Stimulated activated CD8-positive, alpha-beta memory T cell treated with anti-CD3 and anti-CD28 coated beads, Interleukin-4, amount 100 ng/mL, for 1 hour (primary cell): ENCODE measurements at places on chromosomes 12 and 14.

DNA sequence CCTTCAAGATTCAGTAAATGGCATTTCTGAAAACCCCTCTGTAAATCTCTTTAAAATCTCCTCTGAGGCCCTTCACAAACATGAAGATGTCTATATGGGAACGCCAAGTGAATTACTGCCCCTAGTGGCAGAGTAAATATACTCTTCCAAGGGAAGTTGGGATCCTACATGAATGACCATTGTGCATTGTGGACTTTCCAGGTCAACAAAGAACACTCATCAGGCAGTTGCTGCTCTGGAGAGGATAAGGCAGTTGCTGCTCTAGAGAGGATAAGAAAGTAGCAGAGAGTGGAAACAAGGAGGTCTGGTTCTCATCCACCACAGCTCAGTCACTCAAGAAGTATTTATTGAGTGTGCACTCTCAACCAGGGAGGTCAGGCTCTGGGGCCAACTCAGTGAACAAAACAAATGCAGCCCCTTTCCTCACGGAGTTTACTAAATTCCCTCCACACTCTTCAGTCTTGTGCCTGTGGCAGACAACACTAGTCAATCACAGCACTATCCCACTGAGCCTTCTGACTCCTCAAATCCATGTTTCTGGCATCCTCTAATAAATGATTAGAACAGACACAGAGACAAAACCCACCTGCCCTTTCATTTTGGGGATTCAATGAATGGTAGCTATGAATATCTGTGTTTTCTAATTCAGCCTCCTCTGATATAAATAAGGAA, 52.9 kb downstream of the SVOP start:
- no peak for DNase-seq

DNA sequence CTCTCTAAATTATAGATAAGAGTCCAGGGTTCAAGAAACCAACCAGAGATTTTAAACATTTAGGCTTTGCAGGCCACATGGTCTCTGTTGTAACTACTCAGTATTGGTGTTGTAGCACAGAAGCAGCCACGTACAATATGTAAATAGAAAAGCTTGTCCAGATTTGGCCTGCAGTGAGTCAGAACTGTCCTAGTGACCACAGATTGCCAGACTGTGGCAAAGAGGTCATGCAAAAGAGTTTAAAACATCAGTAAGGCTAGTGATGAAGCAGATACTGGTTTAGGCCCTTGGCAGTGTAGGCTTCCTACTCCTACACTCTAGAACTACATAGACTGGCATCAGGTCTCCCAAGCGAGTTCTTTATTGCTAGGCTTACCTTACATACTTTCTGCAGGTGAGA, 117.6 kb upstream of the GARIN6 start:
- DNase-seq = no peak

DNA sequence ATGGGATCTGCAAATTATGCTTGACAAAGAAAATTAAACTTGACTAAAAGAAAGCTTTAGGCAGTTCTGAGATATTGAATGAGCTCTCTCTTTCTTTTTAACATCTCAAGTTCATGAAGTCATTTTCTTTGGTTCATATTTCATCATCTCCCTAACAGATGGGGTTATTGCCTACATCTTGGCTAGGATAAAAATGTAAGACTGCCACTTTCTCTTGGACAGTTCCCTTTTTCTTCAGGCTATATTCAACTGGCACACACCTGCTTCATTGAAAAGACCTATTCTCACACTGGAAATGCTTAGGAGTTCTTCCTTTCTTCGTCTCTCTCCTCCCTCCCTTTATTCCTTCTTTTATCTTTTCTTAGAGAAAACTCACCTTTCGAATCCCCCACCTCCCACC, 355.9 kb upstream of the SEL1L start:
- no peak for DNase-seq

- no peak for DNase-seq
Measured at GRCh38 chr12:6044082-6044481, 80.4 kb downstream of the VWF start.

- DNase-seq = no peak
Measured at GRCh38 chr12:106954462-106955376, 988 bp upstream of the TMEM263 start.

GRCh38 chr14:100556936-100557505, 30.2 kb downstream of the BEGAIN start:
- no peak for DNase-seq

DNA sequence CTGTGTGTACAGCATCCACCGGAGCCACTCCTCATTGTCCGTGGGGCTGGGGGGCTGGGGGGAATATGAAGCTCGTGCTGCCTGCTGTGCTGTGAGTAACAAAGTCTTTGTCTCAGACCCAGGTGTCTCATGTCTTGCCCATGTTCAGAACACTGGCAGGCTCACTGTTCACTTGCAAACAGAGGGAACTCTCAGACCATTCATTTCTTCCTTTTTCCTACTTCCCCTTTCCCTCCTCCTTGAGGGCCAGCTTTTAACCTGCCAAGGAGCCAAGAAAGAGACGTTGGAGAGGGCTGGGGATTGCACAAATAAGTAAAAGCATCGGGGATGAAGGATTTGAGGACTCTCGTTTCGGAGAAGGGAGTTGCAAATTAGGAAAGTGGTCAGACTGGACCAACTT, 21.6 kb downstream of the GPR132 start:
- no peak for DNase-seq

GRCh38 chr12:49147384-49147783, 16.2 kb upstream of the TUBA1B start:
- no peak for DNase-seq

- DNase-seq = no peak
Measured at GRCh38 chr12:55741931-55742680, 816 bp upstream of the GDF11 start.

DNA sequence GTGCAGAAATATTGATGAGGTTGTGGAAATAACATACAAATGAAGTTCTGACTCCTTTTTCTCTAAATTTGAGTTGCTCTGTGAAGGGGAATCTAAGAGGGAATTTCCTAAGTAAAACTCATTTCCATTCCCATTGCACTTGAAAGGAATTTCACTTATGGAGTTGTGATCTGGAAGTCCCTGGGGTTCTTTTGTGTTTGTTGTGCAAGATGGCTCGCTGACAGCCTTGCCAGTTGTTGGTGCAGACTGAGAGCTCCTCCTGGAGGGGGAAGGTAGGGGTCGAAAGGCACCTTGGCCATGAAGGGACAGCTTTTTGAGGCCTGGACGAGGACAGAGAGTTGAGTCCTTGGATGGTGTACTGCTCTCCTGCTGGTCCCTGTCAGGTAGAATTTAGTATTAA, 72.0 kb downstream of the C12orf56 start:
- DNase-seq = no peak

GRCh38 chr12:80702889-80703805, 4.3 kb upstream of the MYF6 start:
- no peak for DNase-seq

GRCh38 chr14:71140157-71140556, 232.9 kb downstream of the PCNX1 start:
- no peak for DNase-seq

- DNase-seq = no peak
Measured at GRCh38 chr12:12807970-12808702, 5.0 kb upstream of the DDX47 start.

- no peak for DNase-seq
Measured at GRCh38 chr14:73878436-73878835, 8.2 kb upstream of the ZNF410 start.

GRCh38 chr14:65103150-65103760, 938 bp upstream of the MAX start:
- DNase-seq = no peak

DNA sequence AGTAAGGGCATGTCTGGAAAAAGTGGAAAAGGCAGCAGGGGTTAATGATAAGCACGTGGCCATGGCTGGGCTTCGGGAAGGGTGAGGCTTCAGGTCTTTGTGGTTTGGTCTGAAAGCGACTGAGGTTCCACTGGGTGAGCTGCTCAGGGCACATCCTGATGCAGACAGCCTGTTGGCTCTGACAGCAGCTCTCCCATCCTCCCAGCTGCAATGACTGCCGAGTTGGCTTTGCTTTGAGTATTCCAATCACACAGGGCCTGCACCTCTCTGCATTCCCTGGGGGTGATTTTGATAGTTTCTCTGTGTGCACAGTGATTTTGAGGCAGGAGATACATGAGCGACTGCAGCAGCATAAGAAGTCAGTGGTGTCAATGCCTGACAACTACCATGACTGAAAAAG, 390.7 kb downstream of the APAF1 start:
- DNase-seq = no peak

GRCh38 chr12:42587601-42588523, 1.7 kb downstream of the PRICKLE1 start:
- DNase-seq = no peak

DNA sequence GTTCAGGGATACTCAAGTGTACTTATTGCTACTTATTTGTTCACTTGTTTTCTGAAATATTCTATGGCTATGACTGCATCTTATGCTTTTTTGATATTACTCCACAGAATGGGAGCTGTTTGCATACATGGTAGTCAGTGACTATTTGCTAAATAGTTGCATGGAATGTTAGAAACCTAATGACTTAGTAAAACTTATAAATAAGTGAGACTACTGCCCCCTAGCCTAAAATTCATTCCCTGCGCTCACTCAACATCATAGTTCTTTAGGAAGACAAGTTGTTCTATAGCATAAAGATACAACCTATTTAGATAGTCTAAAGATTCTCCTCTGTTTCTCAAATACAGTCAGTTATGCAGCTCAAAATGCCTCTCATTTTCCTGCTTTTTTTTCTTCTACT, 305.5 kb downstream of the CEP128 start:
- DNase-seq = no peak

DNA sequence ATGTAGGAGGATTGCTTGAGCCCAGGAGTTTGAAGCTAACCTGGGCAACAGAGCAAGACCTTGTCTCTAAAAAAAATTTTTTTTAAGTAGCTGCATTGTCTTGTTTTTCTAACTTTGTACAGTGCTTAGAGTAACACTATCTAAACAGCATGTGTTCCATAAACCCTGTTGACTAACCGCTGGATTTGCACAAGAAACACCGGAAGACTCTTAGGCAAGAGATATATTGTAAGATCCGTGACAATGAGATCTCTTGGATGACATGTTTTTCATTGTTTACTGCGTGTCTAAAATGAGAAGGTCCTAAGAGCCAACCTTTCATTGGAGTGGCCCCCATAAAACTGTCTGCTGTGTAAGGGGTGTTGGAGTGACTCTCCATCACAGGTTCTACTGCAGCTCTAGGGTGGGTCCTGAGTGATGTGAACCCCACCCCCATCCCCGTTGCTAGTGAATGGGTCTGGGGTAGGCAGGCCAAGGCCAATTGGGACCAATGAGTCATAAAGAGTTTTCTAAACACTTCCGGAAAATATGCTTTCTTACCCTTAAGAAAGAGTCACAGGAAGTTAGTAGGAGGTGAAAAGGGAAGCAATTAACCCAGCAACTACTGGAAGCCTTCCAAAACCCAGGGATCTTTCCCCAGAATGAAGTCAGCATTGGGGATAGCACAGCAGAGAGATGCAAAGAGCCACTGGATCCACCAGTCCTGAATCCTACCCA, 24.3 kb upstream of the PCNX1 start:
- no peak for DNase-seq

DNA sequence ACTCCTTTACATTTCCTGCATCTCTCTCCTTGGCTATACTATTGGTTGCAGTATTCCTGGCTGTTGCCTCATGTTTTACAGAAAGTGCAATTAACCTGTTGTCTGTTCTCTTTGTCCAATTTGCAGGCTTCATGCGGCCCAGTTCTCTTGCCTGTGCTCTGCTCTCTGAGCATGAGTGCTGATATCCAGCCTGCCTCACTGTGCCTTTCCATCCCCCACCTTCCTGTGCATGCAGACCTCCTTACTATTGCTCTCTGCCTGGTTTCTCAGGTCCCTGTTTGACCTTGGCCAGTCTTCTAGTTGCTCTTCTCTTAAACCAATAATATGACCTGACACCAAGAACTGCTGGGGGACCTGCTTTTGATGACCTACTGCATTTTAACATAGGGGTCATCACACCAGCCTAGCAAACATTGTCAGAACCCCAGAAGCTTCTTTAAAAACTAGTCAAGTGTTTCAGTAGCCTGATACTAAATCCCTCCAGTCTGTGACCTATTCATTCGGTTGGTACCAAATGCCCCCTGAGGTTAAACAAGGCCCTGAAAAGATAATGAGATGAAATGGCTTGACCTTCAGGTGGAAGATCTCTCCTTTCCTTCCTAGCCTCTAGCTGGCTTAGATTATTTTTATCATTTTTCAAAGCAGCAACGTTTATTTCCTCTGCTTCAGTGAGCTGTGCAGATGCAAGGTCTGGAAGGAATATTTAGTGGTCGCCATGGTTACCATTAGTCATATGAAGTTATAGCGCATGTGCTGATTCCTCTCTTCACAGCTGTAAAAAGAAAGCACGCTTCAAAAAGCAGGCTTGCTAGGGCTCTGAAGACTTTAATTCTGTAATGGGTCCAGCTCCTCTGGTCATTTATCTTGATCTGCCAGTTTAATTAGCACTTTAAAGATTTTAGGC, 216.5 kb downstream of the PHLDA1 start:
- DNase-seq = no peak

- no peak for DNase-seq
Measured at GRCh38 chr14:36493761-36494160, 26.3 kb downstream of the NKX2-1 start.

GRCh38 chr14:99461411-99462085, 19.1 kb downstream of the SETD3 start:
- DNase-seq = no peak

DNA sequence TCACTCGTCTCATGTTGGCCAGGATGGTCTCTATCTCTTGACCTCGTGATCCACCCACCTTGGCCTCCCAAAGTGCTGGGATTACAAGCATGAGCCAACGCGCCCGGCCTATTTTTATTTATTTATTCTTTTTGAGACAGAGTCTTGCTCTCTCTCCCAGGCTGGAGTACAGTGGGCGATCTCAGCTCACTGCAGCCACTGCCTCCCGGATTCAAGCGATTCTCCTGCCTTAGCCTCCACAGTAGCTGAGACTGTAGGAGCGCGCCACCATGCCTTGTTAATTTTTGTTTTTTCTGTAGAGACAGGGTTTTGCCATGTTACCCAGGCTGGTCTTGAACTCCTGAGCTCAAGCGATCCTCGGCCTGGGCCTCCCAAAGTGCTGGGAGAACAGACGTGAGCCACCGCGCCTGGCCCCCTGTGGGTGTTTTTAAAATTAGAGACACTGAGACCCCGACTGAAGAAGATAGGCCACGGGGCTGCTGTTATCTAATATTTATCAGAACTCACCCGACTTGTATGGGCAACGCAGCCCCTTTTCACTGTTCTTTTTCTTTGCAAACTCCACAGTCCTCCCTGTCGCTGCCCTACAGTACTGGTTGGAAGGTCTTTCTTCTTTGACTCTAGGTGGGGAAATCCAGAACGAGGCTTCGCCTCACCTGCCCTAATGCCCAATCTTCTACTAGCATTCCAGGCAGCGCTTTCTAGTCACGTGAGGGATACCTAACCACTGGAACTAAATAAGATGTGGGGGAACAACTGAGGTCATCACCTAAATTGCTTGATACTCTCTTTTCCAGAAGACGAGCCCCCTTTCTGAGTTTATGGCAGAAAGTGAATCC, 1.4 kb upstream of the GABARAPL1 start:
- DNase-seq = no peak

DNA sequence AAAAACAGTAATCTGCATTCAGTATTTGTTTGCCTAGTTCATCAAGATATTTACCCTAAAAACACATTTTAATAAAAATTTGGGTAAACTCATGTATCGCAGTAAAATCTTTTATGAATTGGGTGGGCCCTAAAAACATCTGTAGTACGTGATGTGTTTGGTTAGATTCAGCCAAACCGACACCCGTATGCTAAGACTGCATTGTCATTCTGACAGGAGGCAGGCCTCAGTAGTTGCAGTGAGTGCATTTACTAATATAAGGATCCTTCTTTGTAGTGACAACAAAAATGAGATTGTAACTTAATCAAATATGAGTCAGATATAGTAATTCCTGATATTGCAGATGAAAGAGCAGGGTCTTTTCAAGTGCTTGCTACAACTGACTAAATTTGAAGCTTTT, 191.8 kb downstream of the SLC16A7 start:
- DNase-seq = no peak
